Right renal cortex interstitium (tissue), 3 donors: ENCODE measurements at places on chromosomes 7 and 10. TPM values are rescaled to one million over a fixed set of nuclear protein-coding genes. Genes with fewer than 3 reads are reported as not detected.
A peak's percentile ranks its signal among the peaks of the same experiment; 100 is the strongest.

DNA sequence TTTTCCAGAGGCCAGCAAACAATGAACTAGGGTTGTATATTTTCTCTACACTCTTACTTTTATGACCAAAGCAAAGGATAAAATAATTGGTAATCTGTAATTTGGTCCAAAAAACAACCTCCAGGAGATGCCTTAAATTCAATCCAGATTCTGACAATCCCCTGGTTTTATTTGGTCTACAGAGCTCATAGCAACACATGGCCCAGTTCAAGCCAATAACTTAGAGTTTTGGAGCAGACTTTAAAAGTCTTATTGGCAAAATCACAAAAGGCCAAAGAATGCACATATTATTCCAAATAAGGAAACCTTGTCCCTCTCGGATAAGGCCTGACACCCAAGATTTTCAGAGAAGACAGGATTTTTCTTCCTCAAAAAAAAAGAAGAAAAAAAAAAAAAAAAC, 51.9 kb downstream of the SORBS1 start:
- no peak for DNase-seq

GRCh38 chr7:98878365-98879197, at the start of gene TRRAP:
TRRAP (plus strand) TSS chr7:98878532; CDS start chr7:98881151, 2,619 bp downstream.
- DNase-seq, result no peak

VIPR2 gene
- polyA plus RNA-seq, result 2.6 TPM

GRCh38 chr7:139829025-139829774, at the start of gene TBXAS1:
TBXAS1 (plus strand) TSS chr7:139829264; CDS start chr7:139829391, 127 bp downstream.
- peak; percentile 69 for DNase-seq

KCNH2 gene
- polyA plus RNA-seq, result 14.6 TPM

DNA sequence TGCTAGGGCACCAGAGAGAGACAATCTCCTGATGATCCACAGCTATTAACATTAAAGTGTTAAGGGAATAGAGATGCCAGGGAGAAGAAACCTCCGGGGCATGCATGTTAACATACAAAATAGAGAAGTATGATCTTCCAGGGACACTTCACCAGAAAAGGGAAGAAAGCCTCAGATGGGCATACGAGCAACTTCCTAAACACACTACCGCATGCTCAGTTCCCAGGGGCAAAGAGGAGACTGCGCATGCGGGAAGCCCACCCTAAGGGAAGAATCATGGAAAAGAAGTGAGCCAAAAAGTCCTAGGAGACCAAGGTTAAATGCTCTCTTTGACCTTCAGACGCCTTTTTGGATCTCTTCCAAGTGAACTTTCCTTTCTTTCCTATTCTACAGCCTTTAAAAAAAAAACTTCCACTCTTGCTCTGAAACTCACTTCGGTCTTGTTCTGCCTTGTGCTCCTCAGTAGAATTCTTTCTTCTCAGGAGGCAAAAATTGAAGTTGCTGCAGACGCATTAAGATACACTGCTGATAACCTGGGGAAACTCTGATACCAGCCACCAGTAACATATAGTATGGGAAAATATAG, 1211.3 kb downstream of the REEP3 start:
- no peak for DNase-seq

FAM131B gene
- 1.5 TPM for polyA plus RNA-seq

TMEM196 gene
- not detected for polyA plus RNA-seq

GRCh38 chr7:108454317-108454673, 1.9 kb downstream of the NRCAM start:
- no peak for DNase-seq

DNA sequence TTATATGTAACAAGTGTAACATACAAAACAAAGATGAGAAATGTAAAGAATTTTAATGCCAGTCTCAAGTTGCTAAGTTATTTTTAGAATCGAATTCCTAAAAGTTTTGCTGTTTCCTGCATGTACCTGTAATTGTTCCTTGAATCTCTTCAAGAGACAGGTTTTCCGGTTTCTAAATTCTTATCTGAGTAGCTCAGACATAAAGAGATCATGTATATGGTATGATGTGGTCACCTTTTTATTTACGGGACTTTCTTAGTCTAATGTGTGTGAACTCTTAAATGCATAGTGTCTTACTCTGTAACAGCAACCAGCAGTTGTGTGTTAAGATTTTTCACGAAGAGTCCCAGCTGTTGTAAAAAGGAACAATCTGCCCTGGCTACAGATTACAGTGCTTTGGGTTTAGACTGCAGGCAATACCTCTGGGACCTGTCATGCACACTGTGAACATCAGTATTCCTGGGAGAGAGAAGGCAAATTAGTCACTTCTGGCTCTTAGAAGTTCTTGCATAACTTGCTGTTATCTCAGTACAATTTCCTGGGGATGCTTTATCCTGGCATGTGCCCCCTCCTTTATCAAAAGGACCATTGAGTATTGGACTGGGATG, 263.4 kb downstream of the BICC1 start:
- no peak for DNase-seq

GRCh38 chr7:13476881-13477444, 512.5 kb downstream of the ETV1 start:
- no peak for DNase-seq

- DNase-seq, result peak; percentile 10
Observed at GRCh38 chr10:61836888-61837754, 64.4 kb upstream of the ARID5B start.

- no peak for DNase-seq
Observed at GRCh38 chr10:103273041-103273441, 3.9 kb upstream of the INA start.

- DNase-seq, result no peak
Observed at GRCh38 chr7:22657479-22657878, 69.5 kb upstream of the IL6 start.

ANK3 gene
- 172 TPM for polyA plus RNA-seq

GRCh38 chr7:28448708-28449107, 36.4 kb downstream of the CREB5 start:
- no peak for DNase-seq

DNA sequence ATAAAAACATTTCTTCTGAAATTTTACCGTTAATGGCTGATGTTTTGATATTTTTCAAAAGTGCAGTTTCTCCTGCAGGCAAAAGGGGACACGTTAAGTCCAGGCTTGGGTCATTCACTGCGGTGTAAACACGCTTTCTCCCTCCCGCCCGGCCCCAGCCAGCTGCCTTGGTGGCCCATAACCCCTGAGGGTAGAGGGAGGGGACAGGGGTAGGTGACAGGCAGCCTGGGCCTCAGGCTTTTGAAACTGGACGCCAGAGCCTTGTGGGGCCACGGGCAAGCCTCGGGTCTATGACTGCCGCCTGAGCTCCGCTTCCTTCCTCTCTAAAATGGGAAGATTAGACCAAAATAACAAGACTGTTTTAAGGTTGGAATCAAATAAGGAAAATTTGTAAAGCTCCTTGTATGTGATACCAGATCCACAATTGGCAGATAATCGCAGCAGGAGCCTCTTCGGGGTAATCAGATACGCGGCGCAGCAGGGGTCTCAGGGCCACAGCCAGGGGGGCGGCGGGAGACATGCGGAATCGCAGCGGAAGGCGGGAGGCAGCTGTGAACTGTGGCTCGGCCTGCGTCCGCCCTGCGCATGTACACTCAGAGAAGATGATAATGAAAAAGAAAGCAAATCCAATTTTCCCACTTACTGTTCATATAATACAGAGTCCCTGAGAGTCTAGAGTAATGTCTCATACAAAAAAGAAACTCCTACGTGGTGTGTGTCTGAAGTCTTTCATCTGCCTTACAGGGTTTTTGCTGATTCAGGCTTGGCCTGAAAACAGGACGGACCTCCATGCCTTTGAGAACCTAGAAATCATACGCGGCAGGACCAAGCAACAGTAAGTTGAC, 138.3 kb downstream of the EGFR start:
- no peak for DNase-seq

POM121C gene
- 51.9 TPM for polyA plus RNA-seq

SPDYE2B gene
- 0.76 TPM for polyA plus RNA-seq

DNA sequence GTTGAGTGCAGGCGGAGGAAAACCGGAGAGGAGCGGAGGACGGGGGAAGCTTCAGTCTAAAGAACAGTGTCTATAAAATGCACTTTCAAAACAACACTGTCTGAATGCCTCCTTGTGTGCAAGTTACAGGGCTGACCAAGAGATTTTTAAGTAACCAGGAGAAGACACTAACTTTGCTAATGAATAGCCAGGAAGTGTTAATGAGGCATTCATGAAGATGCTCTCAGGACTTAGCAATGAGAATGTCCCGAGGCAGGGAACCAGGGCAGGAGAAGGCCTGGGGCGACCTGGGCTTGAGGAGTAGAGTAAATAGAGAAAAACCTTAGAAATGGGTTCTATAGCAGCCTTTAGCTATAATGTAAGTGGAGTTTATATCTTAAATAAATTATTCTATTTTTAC, 312.1 kb downstream of the SKIDA1 start:
- no peak for DNase-seq

DNA sequence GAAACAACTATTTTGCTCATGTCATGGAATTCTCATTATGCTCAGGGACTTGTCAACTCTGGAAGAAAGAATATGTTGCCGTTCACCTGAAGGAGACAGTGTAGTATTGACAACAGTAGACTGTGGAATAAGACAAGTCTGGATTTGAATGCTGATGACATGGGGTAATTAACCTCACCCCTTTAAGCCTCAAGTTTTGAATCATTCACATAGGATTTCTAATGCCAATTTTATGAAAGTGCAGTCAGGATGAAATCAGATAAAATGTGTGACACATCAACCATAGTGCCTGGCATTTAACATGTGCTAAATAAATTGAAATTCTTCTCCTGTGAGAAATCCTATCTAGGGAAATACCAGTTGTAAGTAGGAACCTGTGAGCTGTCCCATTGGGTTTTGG, 305.8 kb downstream of the KIF20B start:
- no peak for DNase-seq
